ENCODE measurements at places on chromosomes 5 and 9.

GRCh38 chr5:88682881-88683361 is 200.1 kb downstream of the MEF2C start:
- no peak for DNase-seq

DNA sequence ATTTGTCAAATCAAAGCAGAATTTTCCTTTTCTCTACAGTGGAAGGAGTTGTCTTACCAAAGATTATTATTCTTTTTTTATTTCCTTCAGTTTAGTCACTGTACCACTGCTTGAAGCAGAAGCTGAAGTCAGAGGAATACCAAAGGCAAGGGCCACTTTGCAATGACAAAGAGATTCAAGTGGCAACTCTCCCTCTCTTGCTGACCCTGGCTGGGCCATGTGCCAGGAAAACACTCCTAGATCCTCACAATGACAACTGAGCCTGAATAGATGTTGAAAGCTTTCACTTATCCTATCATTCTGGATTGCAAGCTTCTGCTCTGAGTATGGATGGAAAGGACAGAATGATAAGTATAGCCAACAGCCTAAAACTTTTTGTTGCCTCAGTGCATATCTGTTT is 618.3 kb downstream of the NR2F1-AS1 start:
- DNase-seq = no peak

GRCh38 chr5:54832045-54832444 is 153.3 kb downstream of the ESM1 start:
- DNase-seq = no peak

GRCh38 chr9:73434826-73435225 is 283.2 kb downstream of the ANXA1 start:
- no peak for DNase-seq

DNA sequence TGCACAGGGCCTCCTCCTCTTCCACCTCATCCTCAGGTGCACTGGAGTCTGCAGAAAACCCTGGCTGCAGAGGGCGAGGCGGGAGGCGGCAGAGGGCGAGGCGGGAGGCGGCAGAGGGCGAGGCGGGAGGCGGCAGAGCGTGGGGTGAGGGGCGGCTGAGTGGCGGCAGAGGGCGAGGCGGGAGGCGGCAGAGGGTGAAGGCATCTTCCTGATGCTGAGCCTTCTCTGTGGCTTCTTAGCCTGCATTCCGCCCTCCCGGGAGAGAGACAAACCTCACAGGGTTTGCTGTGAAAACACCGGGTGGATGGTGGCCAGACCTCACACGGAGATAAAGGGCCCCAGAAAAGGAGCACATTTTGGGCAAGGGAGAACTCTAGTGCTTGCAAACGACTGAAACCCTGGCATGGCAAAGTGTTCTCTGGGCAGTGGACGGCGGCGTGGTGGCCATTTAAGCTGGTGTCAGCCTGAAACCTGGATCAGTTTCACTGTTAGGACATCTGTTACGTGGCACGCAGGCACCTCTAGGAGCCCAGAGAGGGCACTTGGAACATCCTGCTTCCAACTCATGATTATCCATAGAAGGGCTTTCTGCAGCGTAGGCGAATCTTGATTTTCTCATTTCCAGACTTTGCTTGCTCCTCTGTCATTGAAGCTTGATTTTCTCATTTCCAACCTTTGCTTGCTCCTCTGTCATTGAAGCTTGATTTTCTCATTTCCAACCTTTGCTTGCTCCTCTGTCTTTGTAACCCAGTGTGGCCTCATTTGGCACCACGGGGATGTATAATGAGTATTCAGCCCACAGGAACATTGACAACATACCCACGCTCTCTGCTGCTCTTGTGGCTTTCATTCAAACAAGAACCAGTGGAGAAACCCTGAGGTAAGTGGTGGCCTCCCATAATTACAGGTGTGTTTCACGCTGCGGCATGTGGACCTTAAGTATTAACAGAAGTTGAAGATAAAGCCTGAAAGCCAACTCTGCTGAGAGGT is 16.3 kb upstream of the PLEKHG4B start:
- no peak for DNase-seq

- no peak for DNase-seq
These were observed 205.9 kb downstream of the FGF10 start for GRCh38 chr5:44183312-44183711.

GRCh38 chr9:64061013-64061627 is 1223.9 kb downstream of the FOXD4L5 start:
- DNase-seq = no peak

DNA sequence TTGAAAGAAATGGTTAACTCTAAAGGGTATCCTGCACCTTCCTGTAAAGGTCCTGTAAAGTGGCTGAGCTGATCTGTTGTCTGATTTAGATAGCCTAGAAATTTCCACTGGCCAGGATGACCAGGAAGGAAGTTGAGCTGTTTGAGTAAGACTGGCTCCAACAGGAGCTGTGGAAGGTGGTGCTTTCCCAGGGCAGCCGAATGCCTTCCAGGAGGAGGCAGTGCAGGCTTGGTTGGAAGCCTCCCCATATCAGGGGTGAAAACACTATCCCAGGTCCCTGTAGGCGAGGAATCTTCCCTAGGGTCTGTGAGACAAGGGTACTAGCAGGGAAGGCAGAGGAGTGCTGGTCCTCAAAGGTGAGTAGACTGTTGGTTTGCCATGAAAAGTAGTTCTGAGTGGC is 98.4 kb downstream of the LIX1 start:
- DNase-seq = no peak

DNA sequence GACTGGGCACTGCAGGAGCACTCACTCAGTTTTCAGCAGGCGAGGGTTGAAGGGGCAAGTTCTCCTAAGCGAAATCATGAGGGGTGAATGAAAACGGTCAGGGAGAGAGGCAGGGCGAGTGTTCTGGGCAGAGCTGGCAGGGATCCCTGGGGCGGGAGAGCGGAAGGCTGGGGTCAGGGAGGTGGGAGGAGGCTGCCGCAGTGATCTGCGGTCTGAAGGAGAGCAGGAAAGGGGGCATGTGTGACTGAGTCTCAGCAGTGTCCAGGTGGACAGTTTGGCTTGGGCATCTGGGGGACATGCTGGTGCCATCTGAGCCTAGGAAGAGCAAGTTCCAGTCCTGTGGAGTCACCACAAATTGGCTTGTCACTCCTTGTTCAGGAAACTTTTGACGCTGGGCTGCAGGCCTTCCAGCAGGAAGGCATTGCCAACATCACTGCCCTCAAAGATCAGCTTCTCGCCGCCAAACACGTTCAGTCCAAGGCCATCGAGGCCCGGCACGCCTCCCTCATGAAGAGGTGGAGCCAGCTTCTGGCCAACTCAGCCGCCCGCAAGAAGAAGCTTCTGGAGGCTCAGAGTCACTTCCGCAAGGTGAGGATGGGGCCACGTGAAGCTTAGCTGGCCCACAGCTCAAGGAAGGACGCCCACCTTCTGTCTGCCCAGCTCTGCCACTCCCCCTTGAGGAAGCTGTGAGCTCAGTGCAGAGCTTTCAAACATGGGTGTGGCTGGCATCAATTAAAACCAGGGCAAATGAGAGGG is 31.1 kb downstream of the DYNC2I2 start:
- no peak for DNase-seq

DNA sequence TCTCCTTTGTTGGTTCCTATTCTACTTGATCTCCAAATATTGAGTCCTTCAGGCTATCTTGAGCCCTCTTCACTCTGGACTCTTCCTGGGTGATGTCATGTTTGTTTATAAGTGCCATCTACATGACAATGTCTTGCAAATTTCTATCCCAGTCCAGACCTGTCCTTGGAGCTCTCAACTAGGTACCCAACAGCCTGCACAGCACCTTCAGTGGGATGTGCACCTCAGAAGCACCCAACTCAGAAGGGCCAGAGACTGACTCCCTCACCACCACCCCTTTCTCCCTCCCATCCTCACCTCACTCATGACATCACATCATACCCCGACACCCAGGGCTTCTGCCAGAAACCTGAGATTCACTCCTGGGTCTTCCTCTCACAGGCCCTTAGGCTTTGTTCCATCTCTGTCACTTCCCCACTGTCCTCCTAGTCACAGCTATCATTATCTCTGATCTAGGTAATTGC is 14.4 kb downstream of the TXN start:
- no peak for DNase-seq

DNA sequence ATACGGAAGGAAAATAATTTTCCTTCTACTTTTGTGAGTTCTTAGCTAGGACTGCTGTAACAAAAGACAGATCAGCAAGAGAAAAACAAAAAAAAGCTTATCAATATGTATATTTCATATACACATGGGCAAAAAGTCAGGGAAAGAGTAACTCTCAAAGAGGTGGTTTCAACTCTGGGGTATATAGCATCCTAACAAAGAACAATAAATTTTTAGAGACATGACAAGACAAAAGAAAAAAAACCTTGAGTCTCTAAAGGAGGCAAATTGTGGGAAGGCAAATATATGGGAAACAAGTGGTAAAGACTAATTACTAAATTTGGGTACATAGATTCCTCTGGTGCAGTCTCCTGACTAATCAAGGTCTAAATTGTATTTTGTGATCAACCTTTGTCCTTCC is 93.2 kb downstream of the C5orf15 start:
- no peak for DNase-seq

- DNase-seq = no peak
These were observed 38.7 kb downstream of the NEURL1B start for GRCh38 chr5:172679628-172680212.

DNA sequence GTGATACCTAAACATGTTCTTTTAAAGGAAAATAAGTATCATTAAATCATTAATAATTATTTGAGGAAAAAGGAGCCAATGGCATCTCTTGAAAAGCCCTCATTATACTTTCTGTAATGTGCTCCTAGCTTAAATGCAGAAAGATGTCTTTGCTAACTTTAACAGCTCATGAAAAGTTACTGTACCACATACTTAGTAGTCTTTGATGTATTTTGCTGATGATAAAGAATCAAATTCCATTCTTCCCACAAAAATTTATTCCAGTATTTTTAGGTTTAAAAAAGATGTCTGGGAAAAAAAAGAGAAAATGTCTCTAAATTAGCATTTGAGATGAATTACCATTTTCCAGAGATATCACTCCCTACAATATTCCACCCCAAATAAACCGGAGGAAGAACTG is 112.5 kb downstream of the PPP2R2B start:
- DNase-seq = no peak

DNA sequence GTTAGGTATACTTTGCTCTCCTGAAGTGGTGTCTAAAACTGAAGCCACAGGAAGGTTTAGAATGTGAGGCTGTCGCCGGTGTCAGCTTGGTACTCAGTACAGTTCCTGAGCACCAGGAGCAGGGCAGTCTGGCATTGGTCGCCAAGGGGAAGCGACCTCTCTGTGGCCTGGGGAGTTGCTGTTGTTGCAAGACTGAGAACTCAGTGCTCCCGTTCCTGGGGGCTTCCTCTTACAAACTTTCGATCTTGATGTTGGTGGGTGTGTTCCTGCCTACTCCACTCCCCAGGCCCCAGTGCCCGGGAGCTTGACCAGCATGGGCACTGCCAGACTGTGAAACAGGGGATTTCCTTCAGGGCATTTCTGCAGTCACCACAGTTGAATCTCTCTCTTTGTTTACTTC is 52.4 kb upstream of the PPARGC1B start:
- no peak for DNase-seq

DNA sequence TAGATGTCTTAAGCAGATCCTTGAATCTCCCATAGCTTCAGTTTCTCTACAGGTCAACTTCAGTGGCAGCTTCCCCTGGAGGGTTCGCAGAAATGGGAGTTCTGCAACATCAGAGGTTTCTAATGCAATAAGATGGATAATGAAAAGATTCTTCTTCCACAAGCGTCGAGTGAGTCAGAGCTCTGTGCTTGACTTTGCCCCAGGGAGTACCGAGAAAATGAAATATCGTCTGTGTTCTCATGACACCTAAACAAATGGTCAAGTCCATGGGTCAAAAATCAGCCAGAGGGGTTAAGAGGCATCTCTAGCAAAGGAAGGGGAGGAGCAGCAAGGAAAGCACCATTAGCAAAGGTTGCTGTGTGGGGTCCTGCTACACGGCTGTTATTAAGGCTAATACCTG is 3.2 kb upstream of the ADRA1B start:
- DNase-seq = no peak

DNA sequence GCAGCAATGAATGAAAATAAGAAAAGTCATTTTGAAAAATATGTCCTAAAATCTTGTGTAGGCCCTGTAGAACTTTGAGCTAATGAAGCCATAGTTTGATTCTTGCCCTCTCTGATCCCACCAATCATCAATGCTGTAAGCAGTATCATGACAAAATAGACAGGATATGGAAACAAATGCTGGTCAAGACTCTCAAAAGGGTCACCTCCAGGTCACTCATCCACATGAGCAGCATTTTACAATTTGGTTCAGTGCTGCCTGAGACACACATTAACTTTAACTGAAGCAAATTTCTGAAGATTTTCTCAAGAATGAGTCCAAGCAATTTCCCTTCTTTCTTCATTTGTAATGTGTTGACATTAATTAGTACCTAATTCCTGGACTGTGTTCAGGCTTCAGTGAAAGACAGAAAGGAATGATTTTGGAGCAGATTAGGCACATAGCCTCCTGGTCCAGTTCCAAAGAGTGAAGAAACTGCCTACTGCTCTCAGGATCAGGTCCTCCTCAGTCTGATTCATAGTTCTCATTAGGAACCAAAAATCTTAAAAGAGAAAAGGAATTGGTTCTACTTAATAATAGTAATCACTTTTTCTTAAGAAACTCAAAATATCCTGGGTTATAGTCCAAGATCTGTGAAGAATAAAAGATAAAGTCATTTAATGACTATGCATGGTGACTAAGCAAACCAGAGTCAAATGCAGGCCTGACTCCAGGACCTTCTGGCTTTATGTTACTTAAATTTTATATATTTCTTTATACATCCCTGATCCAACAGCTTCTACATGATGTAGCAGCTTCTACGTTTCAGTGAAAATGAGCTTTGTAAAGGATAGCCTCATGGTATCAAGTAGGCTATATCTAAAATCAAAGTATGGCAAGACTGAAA is 192.1 kb upstream of the RGMB start:
- no peak for DNase-seq

GRCh38 chr5:137192293-137192743 is 306.8 kb downstream of the SPOCK1 start:
- DNase-seq = no peak

GRCh38 chr9:89550346-89550927 is 52.5 kb upstream of the SEMA4D start:
- no peak for DNase-seq

DNA sequence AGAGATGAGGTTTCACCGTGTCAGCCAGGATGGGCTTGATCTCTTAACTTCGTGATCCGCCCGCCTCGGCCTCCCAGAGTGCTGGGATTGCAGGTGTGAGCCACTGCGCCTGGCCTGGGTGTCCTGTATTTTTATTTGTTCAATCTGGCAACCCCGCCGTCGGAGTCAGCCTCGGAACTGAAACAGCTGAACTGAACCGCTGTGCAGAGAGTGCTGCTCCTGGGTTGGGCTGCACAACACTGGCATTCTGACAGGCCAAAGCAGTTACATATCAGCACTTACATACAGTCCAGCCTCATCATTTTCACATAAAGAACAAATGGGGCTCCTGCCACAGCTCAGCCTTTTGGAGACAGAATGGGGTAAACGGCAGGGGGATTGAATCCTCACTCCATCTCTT is 185.6 kb downstream of the C9orf50 start:
- DNase-seq = no peak

DNA sequence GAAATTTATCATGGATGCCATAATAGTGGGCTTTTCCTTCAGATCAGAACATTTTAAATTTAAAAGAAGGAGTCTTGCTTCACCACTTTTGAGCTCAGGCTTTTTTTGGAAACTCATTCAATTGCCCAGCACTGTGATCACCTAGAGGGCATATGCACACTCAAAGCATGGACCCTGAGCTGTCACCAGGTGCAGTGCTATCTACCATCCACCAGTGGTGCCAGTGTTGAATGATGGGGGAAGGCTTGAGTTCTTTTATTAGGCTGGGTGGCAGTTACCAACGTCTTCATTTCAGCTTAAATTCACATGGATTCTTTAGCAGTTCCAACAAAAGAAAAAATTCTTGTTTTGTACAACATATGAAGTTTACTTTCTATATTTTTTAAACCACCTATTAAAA is 164.1 kb downstream of the CFAP90 start:
- DNase-seq = no peak

- no peak for DNase-seq
These were observed 47.8 kb upstream of the JADE2 start for GRCh38 chr5:134477462-134478245.
